ENCODE measurements at places on chromosomes 1 and 21.
A peak's percentile ranks its signal among the peaks of the same experiment; 100 is the strongest.

GRCh38 chr1:6222636-6223035 lies 13.1 kb downstream of the ICMT start:
- H3K27ac ChIP-seq, result peak overlapping the region; percentile 55
- peaks cover 80% of the 10 kb centered on the region for H3K4me1 ChIP-seq
- H3K36me3 ChIP-seq, result peaks cover 41% of the 10 kb centered on the region
- no peak for DNase-seq

GRCh38 chr1:9595156-9595967 lies 6.7 kb downstream of the TMEM201 start:
- no peak for DNase-seq
- peaks cover 4% of the 10 kb centered on the region for H3K36me3 ChIP-seq
- no peak overlapping the region for H3K4me3 ChIP-seq
- H3K4me1 ChIP-seq, result peaks cover 5% of the 10 kb centered on the region
- no peak overlapping the region for H3K27ac ChIP-seq

- no peaks in the 10 kb centered on the region for H3K36me3 ChIP-seq
- no peaks in the 10 kb centered on the region for H3K4me1 ChIP-seq
- H3K27me3 ChIP-seq, result no peaks in the 10 kb centered on the region
- no peak for DNase-seq
- H3K4me3 ChIP-seq, result no peak overlapping the region
These were observed 145.4 kb downstream of the ZC3H11B start for GRCh38 chr1:219467524-219467923.

DNA sequence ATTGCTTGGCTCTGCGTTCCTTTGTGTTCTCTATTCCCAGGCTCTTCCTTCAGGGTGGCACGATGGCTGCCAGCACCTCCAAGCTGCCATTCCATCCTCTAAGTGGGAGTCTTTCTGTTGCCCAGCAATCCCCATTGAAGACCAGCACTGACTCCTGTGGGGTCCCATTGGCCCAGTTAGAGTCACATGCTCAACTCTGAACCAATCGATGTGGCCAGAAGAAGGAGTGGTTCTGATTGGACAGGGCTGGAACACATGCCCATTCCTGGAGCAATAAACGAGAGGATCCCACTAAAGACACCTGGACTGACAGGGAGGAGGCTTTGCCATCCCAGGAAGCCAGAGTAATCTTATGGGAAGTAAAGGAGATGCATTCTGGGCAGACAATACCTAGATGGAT lies 97.2 kb upstream of the IGSF21 start:
- H3K36me3 ChIP-seq, result no peaks in the 10 kb centered on the region
- H3K27ac ChIP-seq, result no peak overlapping the region
- no peaks in the 10 kb centered on the region for H3K4me1 ChIP-seq
- no peak overlapping the region for H3K4me3 ChIP-seq

GRCh38 chr1:167617153-167618147 lies 12.6 kb upstream of the RCSD1 start:
- H3K27ac ChIP-seq, result no peak overlapping the region
- no peak for DNase-seq
- H3K4me1 ChIP-seq, result no peaks in the 10 kb centered on the region
- no peaks in the 10 kb centered on the region for H3K36me3 ChIP-seq
- no peak overlapping the region for H3K4me3 ChIP-seq

GRCh38 chr1:215891266-215892057 lies 324.4 kb downstream of the KCTD3 start:
- peaks cover 27% of the 10 kb centered on the region for H3K27me3 ChIP-seq
- H3K4me3 ChIP-seq, result no peak overlapping the region
- H3K4me1 ChIP-seq, result no peaks in the 10 kb centered on the region

DNA sequence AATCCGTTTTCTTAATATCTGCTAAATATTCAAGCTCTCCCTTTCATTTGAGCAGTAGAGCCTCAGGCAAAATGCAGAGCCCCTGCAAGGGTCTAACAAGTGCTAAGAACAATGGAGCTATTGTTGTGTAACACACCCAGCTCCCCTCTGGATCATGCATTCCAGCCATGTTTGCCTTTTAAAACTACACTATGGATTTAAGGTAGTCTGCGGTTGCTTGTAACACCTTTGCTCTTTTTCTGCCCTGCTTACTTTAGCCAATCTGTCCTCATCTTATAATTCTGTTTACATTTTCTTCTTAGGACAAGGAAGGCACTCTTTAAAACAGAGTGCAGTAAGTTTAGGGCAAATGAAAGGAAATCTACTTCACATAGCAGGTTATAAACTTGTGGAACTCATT lies 60.0 kb upstream of the C1orf105 start:
- no peak overlapping the region for H3K4me3 ChIP-seq
- peaks cover 52% of the 10 kb centered on the region for H3K4me1 ChIP-seq
- H3K27ac ChIP-seq, result no peak overlapping the region

- no peak for DNase-seq
- peaks cover 2% of the 10 kb centered on the region for H3K4me1 ChIP-seq
- no peaks in the 10 kb centered on the region for H3K36me3 ChIP-seq
These were observed 62.0 kb downstream of the MRPS6 start for GRCh38 chr21:34135330-34135729.

DNA sequence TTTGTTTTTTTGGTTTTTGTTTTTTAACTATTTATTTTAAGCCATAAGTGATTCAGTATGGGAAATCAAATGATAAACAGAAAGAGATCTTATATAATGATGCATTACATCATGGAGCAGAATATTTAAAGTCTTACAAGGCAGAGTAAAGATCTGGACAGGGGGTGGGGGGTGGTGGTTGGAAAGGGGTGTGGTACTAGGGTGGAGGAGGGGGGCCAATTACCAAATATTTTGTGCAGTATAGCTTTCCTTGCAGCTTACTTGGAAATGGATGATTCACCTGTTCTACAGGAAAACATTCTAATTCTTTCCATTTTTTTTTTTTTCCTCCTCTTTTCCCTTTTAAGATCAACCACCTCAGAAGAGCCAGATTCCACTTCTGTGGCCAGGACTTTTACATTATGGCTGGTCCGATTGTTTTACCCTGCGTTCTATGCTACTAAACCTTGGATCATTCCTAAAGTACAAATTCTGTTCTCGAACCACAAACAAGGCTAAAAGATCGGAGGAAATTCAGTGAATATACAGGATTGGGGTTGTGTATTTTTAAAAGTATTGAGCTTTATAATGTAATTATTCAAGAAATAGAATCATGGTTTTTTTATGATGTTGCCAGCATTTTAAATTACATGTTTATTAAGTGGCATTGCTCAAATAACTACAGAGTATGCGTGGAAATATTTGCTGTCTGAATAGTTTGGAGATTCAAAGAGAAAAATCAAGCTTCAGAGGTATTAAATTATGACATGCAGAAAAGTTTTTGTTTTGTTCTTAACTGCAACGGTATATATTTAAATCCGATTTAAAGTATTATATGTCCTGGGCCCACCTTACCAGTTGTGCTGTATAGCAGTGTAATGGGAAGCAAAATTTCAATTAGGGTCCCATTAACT lies 859.5 kb downstream of the USP25 start:
- H3K27me3 ChIP-seq, result no peaks in the 10 kb centered on the region
- H3K36me3 ChIP-seq, result no peaks in the 10 kb centered on the region
- no peak overlapping the region for H3K27ac ChIP-seq
- no peaks in the 10 kb centered on the region for H3K4me1 ChIP-seq
- H3K4me3 ChIP-seq, result no peak overlapping the region

- no peak for DNase-seq
These were observed 9.3 kb upstream of the F3 start for GRCh38 chr1:94550800-94551241.

- H3K27ac ChIP-seq, result peak overlapping the region; percentile 38
- peaks cover 19% of the 10 kb centered on the region for H3K4me1 ChIP-seq
- H3K27me3 ChIP-seq, result no peaks in the 10 kb centered on the region
These were observed 4.3 kb upstream of the SPATC1L start for GRCh38 chr21:46188226-46189212.

DNA sequence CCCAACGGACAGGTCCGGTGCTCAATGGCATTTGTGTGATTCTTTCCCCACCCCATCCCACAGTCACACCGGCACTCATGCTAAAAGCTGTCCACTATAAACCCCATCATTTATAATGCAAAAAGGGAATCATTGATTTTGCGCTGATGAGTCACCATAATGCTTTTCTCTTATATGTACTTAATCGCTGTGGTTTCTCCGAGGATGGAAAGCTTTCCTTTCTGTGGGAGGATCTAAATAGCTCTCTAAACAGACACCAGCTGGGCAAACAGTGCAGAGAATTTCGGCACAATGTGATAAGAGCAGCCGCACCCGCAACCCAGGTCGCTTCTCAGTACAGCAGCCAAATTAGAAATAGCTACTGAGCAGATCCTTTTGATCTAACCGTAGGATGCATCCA lies 85.6 kb downstream of the SETD4 start:
- H3K27ac ChIP-seq, result no peak overlapping the region
- peak; percentile 13 for DNase-seq
- H3K4me3 ChIP-seq, result no peak overlapping the region
- H3K4me1 ChIP-seq, result peaks cover 10% of the 10 kb centered on the region
- no peaks in the 10 kb centered on the region for H3K27me3 ChIP-seq

DNA sequence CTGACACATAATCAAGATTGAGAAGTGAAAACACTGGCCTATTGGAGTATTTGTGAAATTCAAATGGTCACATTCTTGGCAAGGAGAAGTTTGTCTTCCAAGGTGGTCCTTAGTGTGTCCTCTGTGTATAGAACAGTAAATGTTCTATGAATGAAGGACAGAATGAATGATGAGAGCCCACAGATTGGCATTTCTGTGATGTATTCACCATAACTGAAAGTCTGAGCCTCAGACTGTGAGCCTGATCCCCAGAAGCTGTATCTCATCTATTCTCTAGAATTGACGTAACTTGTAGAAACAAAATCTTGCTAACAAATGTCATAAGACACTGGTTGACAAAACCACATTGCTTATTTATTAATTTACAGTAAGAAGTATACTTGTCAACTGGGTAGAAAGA lies 111.5 kb upstream of the ETV3 start:
- peaks cover 49% of the 10 kb centered on the region for H3K27me3 ChIP-seq
- H3K4me3 ChIP-seq, result no peak overlapping the region
- no peak overlapping the region for H3K27ac ChIP-seq
- DNase-seq, result no peak
- no peaks in the 10 kb centered on the region for H3K4me1 ChIP-seq
- no peaks in the 10 kb centered on the region for H3K36me3 ChIP-seq

- no peaks in the 10 kb centered on the region for H3K27me3 ChIP-seq
- H3K4me3 ChIP-seq, result no peak overlapping the region
- no peak for DNase-seq
- H3K36me3 ChIP-seq, result no peaks in the 10 kb centered on the region
These were observed 10.6 kb upstream of the LRRC39 start for GRCh38 chr1:100188617-100189016.

GRCh38 chr1:3620708-3621107 lies 4.1 kb upstream of the TPRG1L start:
- H3K27ac ChIP-seq, result no peak overlapping the region
- H3K36me3 ChIP-seq, result no peaks in the 10 kb centered on the region
- H3K27me3 ChIP-seq, result no peaks in the 10 kb centered on the region
- no peak for DNase-seq
- peaks cover 29% of the 10 kb centered on the region for H3K4me1 ChIP-seq

- H3K27ac ChIP-seq, result no peak overlapping the region
- peak; percentile 61 for DNase-seq
- H3K4me1 ChIP-seq, result peaks cover 29% of the 10 kb centered on the region
- H3K27me3 ChIP-seq, result no peaks in the 10 kb centered on the region
- no peak overlapping the region for H3K4me3 ChIP-seq
These were observed 151.1 kb downstream of the LYPLAL1 start for GRCh38 chr1:219324629-219325367.

GRCh38 chr1:186985889-186986491 lies 157.2 kb downstream of the PLA2G4A start:
- H3K4me1 ChIP-seq, result no peaks in the 10 kb centered on the region
- H3K27ac ChIP-seq, result no peak overlapping the region
- H3K36me3 ChIP-seq, result no peaks in the 10 kb centered on the region
- H3K27me3 ChIP-seq, result no peaks in the 10 kb centered on the region

GRCh38 chr1:109487261-109487660 lies 3.6 kb downstream of the ATXN7L2 start:
- H3K36me3 ChIP-seq, result no peaks in the 10 kb centered on the region
- H3K27me3 ChIP-seq, result no peaks in the 10 kb centered on the region
- H3K4me1 ChIP-seq, result peaks cover 21% of the 10 kb centered on the region
- H3K27ac ChIP-seq, result no peak overlapping the region
- no peak for DNase-seq
- no peak overlapping the region for H3K4me3 ChIP-seq

DNA sequence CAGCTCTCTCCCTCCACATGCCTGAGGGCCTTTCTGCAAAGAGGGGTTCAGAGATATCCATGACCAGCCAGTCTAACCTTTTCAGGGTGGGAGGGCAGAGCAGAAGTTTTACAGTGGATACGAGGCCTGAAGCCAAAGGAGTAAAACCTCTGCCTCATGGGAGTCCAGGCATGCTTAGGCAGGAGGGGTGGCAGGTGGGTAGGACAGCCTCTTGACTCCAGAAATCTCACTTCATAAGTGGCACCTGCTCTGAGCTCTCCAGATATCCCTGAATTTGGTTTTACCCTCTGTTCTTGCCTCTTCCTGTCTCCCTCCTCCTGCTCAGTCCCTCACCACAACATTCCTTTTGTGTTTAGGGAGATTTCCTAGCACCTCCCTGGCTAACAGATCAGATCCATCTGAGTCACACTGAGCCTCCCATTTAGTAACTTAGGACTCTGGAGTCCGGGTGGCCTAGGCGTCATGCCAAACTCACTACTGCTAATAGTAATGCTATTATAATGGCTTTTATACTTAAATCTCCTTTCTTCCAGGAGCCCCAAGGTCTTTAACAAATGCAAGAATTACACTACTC lies 201.0 kb downstream of the HS2ST1 start:
- H3K4me3 ChIP-seq, result no peak overlapping the region
- no peak for DNase-seq
- no peaks in the 10 kb centered on the region for H3K36me3 ChIP-seq
- H3K4me1 ChIP-seq, result no peaks in the 10 kb centered on the region

- H3K36me3 ChIP-seq, result 0 out of 2 replicates have a peak, but pooled peaks cover 2% of the 10 kb centered on the region
- no peak overlapping the region for H3K4me3 ChIP-seq
- no peak overlapping the region for H3K27ac ChIP-seq
- no peaks in the 10 kb centered on the region for H3K4me1 ChIP-seq
- no peaks in the 10 kb centered on the region for H3K27me3 ChIP-seq
These were observed 60.7 kb downstream of the KIF1B start for GRCh38 chr1:10271090-10271489.

DNA sequence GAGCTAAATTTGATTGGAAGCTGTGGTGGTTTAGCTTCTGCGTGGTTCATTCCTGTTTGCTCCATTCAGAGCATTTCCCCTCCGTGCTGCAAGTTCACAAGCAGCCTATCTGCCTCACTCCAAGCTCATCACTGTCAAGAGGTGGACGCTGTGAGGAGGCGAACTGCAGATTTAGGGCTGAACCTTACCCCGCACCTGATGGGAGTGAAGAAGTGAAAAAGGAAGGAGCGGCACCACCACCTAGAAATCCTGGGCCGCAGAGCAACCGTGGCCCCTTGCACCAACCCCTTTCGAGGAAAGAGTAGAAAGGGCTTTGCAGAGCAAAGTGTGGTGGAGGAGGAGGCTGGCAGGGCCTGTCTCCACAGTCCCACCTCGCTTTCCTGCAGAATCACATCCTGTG lies 117.4 kb downstream of the IER5 start:
- H3K4me1 ChIP-seq, result no peaks in the 10 kb centered on the region
- no peak for DNase-seq
- no peak overlapping the region for H3K27ac ChIP-seq
- H3K4me3 ChIP-seq, result no peak overlapping the region

GRCh38 chr1:168688644-168689326 lies 40.2 kb downstream of the DPT start:
- H3K27me3 ChIP-seq, result no peaks in the 10 kb centered on the region
- no peaks in the 10 kb centered on the region for H3K4me1 ChIP-seq
- no peak overlapping the region for H3K27ac ChIP-seq
- no peak overlapping the region for H3K4me3 ChIP-seq
- H3K36me3 ChIP-seq, result no peaks in the 10 kb centered on the region

- no peak for DNase-seq
- H3K36me3 ChIP-seq, result no peaks in the 10 kb centered on the region
- H3K4me3 ChIP-seq, result no peak overlapping the region
- no peak overlapping the region for H3K27ac ChIP-seq
These were observed 18.6 kb downstream of the ABCG1 start for GRCh38 chr21:42237577-42237976.

Data from HCT116 (cell line).